ENCODE measurements at places on chromosomes 6 and 20.

- no peak for DNase-seq
These were observed 70.2 kb downstream of the CEP57L1 start for GRCh38 chr6:109165392-109165974.

DNA sequence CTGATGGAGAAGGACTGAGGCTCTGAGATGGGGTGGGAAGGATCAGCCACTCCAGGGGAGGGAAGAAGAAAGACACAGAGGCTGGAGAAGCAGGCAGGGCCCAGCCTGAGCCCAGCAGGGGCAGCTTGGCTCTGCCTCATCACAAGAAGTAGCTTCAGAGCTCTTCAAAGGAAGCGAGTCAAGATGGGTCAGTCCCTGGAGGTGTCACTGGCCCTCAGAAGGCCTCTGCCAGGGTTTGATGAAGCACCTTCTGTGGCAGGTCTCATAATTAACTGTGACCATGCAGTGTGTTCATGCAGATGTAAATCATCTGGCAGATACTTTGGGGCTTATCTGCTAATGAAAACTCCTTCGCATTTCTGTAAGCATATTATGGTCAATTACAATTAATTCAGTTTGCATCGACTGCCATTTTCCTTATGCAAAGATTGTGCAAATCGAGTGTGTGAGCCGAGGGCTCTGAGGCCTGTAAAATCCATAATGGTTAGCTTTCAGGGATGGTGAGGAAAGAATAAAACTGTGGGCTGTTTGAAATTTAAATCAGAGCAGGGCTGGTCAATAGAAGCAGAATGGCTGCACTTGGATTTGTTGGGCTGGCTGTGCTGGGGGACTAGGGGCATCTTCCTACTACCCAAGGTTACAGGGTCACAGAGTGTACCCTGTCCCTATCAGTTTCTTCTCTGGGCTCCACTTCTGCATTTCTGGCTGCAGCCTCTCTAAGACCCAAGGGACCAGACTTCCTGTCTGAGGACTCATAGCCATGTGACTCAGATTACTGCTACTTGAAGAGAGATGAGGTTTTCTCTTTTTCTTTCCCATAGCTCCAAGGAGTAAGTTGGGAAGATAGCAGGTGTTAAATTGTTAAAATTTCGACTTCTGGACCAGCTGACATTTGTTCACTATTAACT, 376.6 kb downstream of the DHX35 start:
- DNase-seq = no peak

- DNase-seq = no peak
These were observed 111.0 kb downstream of the TBXT start for GRCh38 chr6:166056637-166057036.

DNA sequence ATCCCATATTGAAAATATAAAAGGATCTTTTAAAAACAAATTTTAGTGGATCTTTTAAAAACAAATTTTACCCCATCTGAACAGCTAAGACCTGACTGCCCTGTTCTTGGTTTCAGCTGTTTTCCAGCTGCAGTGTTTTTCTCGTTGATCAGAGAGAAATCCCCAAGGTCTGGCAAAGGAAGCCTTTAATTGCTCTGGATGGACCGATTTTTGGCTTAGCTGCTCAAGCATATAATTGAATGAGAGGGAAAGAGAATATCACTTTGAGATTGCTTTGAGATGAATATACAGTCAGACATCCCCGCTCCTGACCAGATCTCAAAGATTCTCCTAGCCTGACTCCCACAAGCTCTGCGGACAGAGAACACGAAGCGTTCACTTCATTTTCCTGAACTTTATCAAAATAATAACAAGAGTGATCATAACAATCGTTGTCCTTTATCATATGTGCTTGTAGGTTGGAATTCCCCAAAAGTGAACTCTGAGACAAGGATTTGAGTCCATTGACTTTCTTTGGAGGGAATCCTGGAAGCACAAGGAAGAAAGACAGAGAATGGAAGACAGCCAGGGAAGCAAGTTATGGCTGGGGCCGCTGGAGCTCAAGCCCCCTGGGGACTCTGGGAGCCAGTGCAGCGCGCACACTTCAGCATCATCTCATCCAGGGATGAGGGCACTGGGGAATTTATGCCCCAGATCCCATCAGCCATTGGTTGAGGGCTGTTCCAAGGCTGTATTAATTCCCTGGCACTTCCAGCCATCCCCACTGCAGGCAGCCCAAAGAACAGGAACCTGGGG, 101.3 kb downstream of the SNX5 start:
- DNase-seq = no peak

- no peak for DNase-seq
These were observed 27.9 kb downstream of the SNX14 start for GRCh38 chr6:85565736-85566135.

GRCh38 chr6:133682506-133683307, 206.2 kb upstream of the TCF21 start:
- DNase-seq = no peak

GRCh38 chr6:106963544-106963943, 11.0 kb downstream of the CD24 start:
- no peak for DNase-seq

GRCh38 chr6:32111424-32112066, 2.4 kb upstream of the TNXB start:
- DNase-seq = no peak

DNA sequence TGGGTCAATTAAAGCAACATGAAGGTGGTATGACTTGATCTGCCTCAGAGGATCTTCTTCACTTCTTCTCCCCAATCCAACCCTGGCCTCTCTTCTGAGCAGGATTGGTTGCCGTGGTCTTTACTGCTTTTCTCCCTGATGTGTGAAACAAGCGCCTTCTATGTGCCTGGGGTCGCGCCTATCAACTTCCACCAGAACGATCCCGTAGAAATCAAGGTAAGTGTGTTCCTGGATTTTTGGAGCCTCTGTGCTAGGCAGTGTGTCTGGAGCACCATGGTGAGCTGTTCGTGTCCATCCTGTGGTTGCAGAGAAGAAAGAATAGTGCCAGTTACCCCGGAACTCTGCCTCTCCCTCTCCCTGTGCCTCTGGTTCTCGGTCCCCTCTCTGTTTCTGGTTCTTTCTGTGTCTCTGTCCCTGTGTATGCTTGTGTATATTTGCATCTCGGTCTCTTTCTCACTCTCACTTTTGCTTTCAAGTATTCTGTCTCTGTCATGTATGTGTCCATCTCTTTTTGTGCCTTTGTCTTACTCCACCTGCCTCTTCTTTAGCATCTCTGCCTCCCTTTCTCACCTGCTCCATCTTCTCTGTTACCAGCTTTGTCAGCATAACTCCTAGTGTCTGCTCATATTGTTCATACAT, 23.5 kb downstream of the TM9SF4 start:
- no peak for DNase-seq

All from activated CD4-positive, alpha-beta T cell treated with anti-CD3 and anti-CD28 coated beads for 48 hours (primary cell).